HEK293T (cell line): ENCODE measurements at places on chromosomes 12 and 14.

- no peak for DNase-seq
Observed at GRCh38 chr14:99183716-99184115, 88.3 kb downstream of the BCL11B start.

DNA sequence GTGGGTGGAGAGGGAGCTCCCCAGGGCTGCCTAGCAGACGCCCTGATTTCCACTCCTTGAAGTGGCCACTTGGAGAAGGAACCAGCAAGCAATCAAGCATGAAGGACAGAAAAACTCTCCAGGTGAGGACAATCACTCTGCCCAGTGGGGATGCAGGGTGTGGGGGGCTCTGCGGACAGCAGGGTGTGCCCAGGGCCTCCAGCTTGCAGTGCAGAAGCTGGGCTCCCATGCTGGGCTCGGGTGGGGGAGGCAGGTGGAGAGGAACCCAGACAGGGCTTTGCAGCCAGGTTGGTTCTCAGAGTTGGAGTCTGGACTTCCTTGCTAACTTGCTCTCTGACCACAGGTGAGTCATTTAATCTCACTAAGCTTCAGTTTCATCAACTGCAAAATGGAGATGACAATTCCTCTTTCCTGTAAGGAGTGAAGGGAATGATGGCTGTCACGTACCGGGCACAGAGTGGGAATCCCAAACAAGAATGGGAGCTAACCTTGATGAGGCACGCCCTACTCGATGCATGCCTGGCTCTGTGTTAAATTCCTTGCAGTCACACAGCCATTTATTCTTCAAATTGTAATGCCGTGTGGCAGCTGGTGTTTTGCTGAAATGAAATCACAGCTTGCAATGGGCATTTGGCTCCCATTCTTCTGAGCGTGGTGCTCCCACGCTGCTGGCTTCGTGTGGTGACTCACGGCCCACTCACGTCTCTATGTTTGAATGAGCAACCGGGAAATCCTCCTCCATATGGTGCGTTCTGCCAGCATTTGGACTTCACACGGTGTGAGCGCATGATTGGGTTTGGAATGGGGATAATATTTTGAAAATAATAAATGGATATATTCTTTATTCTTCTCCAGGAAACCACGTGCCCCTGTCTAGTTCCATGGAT lies 75.2 kb downstream of the PRIMA1 start:
- no peak for DNase-seq

DNA sequence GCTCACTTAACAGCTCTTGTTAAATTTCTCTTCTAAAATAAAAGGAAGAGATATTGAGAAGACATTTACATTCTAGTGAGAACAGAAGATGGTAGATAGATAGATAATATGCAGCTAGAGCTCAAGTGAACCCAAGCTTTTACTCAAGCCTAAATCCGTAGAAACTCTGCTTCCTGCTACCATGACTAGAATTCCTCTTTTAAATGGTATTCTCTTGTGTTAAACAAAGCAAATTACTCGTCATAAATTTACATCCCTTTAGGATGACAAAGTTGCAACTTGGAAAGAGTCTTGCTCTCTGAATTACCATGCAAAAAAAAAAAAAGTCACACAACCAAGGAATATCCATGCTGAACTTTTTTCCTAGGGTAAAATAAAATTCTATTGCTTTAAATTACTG lies 160.7 kb upstream of the LRFN5 start:
- no peak for DNase-seq

DNA sequence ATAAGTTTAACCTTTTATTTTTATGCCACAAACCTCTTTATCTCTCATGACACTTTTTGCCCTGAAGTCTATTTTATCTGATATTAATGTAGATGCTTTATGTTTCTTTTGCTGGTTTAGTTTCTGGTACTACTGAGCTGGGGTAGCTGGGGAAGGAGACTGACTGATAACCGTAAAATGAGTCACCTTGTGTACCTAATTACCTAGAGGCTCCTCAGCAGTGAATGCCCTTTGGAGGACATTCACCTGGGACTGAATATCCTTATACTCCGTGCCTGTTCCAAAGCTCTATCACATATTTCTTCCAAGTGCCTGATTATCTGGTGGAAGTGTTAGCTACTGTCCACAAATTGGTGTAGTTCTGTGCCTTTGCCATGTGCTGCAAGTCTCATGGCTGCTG lies 13.9 kb downstream of the ATL1 start:
- no peak for DNase-seq
